Osteocyte (in vitro differentiated cells): ENCODE measurements at places on chromosomes 16 and 17. TPM values are rescaled to one million over a fixed set of nuclear protein-coding genes. Genes with fewer than 3 reads are reported as not detected.

The SLFN5 gene
- 79.0 and 82.4 TPM in 2 replicates for total RNA-seq

- no peak for DNase-seq
Measured at GRCh38 chr17:73189417-73190099, 3.3 kb upstream of the COG1 start.

The LDHD gene
- 1.2 and 1.3 TPM in 2 replicates for total RNA-seq

DNA sequence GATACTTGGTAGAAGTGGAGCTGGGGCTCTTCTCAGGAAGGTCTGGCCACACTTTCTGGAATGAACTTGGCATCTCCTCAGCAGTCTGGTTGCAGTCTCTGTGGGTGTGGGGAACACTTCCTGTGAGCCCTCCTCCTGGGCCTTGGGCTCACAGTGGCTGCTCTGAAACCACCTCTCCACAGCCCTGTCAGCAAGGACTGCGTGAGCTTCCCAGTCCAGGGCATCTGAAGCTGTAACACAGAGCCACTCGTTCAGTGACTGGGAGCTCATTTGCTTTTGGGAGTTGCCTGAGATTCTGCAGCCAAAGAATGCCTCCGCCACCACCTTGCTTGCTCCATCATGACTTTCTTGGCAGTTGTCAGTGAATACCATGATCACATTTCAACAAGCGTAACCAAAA is 60.0 kb downstream of the CLEC16A start:
- no peak for DNase-seq

GRCh38 chr17:32586666-32587065 is 99.9 kb downstream of the CDK5R1 start:
- no peak for DNase-seq

The SLC52A1 gene
- total RNA-seq = not detected in 2 replicates

GRCh38 chr17:75048249-75048878 is 1.3 kb downstream of the KCTD2 start:
- DNase-seq = no peak

- no peak for DNase-seq
Measured at GRCh38 chr17:81576621-81577277, 24.6 kb upstream of the FAAP100 start.

The FZD2 gene
- 203 and 207 TPM in 2 replicates for total RNA-seq

DNA sequence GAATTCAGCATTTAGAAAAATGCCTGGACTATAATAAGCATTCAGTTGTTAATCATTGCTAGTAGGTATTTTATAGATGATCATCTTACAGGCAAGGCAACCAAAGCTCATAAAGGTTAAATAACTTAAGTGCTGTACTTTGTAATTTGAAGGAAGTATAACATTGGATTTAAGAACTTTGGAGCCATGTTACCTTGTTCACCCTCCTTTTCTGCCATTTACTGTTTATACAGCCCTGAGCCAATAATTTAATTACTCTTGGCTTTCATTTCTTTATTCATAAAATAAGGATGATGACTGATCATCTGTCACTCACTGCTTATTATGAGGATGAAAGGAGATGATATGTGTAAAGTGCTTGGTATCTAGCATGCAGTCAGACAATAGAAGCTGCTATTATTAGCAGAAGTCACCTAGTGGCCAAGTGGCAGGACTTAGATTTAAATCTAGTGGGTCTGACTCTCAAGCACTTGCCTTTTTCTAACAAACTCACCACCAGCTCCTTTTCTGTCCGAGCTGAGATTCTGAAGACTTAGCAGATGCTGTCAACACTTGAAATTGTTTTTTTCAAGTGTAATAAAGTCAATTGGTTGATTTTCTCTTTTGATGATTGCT is 18.3 kb upstream of the DDX52 start:
- no peak for DNase-seq

DNA sequence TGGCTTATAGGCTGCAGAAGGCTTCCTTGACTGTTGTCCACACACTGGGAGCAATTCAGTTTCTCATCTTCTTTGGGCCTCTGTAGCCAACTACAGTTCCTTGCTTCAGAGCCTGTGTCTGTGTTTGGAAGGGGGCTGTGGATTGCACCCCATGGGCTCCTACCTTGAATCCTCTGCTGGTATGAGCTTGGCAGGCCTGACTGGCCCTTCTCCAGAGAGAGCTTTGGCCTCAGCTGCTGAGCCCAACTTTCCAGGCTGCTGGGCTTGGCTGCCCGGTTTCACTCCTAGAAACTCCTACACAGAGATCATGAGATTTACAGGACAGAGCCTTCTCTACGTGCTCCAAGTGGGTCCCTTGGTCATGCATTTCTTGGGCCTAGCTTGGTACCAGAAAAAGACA is 354.4 kb downstream of the SNX29 start:
- no peak for DNase-seq

DNA sequence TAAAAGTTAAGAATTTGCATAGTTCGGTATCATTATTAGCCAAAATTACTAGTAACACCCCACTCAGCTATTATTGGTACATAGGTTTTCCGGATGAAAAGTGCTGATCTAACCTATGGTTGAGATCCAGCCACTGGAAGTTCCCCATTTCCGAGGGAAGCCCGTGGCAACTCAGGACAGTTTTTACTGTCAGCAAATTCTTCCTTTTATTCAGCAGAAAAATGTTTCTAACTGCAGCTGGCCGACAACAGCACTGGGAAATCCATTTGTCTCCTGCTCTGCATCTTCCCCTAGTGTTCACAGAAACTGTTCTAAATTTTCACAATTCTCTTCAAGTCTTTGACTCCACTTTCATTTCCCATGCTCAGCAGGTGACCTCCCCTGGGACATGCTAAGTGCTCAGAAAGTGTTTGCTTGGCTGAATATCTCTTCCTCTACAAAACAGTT is 15.5 kb upstream of the MMD start:
- DNase-seq = no peak

GRCh38 chr17:4381690-4382671 is 15.5 kb upstream of the UBE2G1 start:
- DNase-seq = no peak

- no peak for DNase-seq
Measured at GRCh38 chr16:55146966-55147365, 177.0 kb upstream of the IRX6 start.

- no peak for DNase-seq
Measured at GRCh38 chr17:80621997-80622357, 77.3 kb downstream of the RPTOR start.

DNA sequence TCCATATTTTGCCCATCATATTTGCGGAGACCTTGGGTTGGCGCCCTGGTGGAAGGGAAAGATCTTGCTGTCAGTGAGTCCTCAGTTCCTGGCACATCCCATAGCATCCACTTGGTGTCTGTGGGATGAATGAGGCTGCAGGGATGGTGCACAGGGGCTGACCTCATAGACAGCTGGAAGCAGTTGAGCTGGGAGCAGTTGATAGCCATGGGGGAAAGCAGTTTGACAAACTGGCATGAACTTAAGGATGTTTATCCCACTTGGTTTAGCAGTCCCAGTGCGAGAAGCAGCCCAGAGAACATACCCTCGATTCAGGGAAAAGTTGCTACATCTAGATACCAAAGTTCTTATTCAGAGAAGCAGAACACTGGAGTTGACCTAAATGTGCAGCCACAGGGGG is 80.7 kb downstream of the SNX29 start:
- DNase-seq = no peak

The TEX19 gene
- total RNA-seq = not detected in 2 replicates

GRCh38 chr17:55411463-55411855 is 10.2 kb downstream of the MMD start:
- no peak for DNase-seq
